ENCODE measurements at places on chromosomes 7 and 10. TPM values are rescaled to one million over a fixed set of nuclear protein-coding genes. Genes with fewer than 3 reads are reported as not detected.

GPAM gene
- polyA plus RNA-seq, result 3.0 TPM

WDFY4 gene
- 93.9 TPM for polyA plus RNA-seq

- DNase-seq, result no peak
Observed at GRCh38 chr10:130875897-130876472, 435.5 kb downstream of the TCERG1L start.

DNA sequence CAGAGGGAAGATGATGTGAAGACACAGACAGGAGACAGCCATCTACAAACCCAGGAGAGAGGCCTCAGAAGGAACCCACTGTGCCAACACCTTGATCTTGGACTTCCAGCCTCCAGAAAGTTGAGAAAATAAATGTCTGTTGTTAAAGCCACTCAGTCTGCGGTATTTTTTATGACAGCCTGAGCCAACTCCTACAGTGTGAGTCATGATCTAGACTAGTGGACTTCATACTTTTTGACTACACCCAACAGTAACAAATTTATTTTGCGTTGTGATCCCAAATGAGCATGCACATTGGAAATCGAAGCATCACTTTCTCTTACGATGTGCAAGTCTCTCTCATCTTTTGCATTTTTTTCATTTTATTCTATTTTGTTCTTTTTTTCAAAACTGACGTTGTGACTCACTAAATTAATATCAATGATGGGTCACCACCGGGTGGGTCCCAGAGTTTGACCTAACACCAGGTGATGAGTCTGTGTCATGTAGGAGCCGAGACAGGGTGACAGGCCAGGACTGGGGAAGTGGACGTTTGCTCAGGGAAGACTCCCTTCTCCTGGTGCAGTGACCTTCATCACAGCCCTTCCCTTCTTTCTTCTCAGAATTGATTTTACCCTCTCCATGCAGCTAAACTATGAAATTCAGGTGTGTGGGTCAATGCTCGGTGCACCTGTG, 28.9 kb downstream of the PHYH start:
- no peak for DNase-seq

DNA sequence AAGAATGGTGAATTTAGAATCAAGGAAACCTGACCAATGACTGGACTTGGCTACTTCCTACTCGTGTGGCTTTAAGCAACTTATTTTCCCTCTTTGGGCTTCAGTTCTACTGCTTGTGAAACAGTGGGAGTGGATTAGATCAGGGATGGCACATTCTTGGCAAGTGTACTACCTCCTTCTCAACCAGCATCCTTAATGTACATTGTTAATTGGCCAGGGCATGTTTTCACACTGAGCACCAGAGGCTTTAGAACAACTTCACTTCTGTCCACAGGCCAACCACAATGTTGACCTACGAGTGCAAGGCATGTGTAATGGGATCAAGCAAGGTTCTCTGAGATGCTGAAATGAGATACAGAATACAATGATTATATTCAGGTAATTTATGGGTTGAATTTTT, 315.3 kb downstream of the ADRA2A start:
- DNase-seq, result no peak

DNA sequence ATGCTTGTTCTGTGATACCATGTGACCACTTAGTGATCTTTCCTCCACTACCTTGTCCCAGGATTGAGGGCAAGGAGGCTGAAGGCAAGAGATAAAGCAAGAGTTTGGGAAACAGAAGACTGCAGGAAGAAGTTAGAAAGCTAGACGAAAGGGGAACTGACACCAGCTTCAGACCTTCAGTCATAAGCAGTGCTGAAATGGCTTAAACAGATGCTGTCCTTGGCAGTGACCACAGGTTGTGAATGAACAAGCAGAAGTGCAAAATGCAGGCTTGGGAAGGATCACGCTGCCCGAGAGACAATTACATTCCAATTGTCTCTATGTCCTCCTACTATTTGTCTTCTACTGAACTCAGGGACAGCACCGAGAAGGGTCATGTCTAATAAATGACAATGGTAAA, 704.9 kb upstream of the AUTS2 start:
- no peak for DNase-seq

DNA sequence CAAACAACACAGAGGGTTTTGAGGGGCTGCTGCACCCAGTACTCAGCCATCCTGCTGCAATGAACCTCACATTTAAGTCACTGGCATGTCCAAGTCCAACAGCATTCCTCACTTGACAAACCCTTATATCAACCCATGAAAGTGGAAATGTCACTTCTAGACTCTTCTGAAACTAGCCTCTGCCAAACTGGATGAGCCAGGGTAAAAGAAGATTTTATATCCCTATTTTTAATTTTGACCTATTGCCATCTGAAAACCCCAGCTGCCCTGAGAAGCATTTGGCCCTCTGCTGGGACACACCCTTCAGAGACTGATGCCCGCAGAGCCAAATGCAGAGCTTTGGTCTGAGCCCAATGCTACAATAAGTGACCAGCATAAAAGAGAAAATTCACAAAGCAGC, 201.1 kb downstream of the ANK3 start:
- no peak for DNase-seq

DNA sequence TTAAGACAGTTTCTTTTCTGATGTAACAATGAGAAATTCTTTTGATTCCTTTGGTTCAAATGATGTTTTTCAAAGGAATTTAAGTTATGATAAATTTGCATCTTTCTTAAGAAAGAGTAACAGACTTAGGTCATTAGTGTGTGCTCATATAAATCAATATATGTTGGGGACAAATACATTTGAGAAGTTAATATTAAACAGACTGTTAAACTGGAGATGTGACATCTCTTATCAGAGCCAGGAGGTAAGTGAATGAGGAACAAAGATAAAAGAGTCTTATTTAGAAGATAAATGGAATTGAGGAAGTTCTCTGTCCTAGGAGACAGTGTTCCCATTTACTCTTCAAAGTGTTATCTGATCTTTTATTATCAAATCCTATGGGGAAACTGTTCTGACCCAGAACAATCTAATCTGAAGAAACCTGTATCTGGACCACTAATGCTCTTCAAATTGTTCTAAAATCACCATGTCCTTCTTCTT, 104.8 kb upstream of the LAMB4 start:
- DNase-seq, result no peak
